ENCODE measurements at places on chromosomes 1 and 21.

GRCh38 chr21:44697811-44698734 is 1.1 kb downstream of the KRTAP10-12 start:
- DNase-seq, result no peak

- DNase-seq, result no peak
Observed at GRCh38 chr1:94622757-94623156, 81.2 kb upstream of the F3 start.

DNA sequence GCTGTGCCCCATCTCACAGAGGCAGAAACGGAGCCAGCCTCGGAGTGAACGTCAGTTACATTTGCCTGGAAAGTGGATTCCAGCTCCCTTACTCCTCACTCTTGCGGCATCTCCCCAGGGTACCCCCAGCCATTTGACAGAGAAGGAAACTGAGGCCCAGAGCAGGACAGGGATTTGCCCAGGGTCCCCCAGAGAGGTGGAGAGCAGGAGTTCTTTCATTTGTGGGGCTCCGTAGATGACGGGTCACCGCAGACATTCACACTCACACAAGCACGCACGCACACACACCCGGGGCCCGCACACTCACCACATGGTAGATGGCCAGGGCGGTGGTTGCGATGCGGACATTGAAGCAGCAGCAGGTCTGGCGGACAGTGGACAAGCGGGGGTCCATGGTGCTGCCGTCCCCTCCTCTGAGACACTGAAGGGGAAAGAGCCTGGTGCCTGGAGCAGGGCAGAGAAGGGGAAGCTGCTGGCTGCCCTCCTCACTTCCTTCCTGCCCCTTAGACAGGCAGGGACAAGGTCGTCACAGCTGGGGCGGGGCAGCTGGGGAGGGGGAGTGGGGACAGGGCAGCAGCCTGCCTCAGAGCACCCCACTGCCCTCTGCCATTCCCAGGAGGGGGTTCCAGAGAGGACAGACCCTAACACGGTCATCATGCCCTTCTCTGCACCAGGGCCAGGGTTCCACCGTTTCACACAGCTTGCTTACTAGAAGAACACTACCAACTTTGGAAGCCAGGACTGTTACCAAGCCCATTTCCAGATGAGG is at the start of gene LAPTM5:
Gene LAPTM5, minus strand, starts transcription at position 423 of the 769 bp plus-strand sequence. Its CDS starts 29 bp downstream, at position 394.
- DNase-seq, result no peak

DNA sequence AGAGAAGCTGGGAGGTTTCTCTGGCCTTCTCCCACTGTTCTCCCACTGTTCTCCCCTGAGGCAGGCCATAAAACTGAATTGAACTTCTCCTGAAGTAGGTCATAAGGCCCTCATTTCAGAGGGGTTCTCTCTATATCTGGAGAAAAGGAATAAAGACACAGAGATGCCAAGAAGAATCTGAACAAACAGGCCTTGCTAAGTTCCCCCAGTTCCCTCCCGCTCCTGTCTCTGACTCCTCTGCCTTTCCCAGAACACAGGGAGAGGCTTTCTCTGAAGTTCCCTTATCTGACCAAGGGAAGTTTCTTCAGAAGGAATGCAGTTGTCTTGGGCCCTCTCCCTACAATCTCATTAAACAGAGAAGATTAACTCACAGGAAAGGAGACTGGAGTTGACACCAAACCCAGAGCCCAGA is 83.4 kb downstream of the SLC16A1 start:
- no peak for DNase-seq

DNA sequence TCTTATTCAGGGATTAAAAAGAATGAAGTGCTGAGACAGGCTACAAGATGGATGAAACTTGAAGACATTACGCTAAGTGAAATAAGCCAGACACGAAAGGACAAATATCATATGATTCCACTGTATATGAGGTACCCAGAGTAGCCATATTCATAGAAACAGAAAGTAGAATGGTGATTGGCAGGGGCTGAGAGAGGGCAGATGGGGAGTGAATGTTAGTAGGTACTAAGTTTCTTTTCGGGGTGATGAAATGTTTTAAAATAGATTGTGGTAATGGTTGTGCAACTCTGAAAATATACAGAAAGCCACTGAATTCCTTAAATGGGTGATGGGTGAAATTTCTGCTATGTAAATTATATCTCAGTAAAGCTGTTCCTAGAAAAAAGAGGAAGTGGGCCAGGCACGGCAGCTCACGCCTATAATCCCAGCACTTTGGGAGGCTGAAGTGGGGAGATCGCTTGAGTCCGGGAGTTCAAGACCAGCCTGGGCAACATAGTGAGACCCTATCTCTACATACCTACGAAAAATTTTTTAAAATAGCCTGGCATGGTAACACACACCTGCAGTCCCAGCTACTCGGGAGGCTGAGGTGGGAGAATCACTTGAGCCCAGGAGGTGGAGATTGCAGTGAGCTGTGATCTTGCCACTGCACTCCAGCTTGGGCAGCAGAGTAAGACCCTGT is 15.9 kb downstream of the SLC27A3 start:
- no peak for DNase-seq

DNA sequence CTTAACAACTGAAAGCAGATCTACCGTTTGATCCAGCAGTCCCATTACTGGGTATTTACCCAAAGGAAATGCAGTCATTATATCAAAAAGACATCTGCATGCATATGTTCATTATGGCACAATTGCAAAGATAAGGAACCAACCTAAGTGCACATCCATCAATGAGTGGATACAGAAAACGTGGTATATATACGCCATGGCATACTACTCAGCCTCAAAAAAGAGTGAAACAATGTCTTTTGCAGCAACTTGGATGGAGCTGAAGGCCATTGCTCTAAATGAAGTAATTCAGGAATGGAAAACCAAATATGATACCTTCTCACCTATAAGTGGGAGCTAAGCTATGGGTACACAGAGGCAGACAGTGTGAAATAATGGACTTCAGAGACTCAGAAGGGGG is 169.3 kb downstream of the ZBTB18 start:
- DNase-seq, result no peak

DNA sequence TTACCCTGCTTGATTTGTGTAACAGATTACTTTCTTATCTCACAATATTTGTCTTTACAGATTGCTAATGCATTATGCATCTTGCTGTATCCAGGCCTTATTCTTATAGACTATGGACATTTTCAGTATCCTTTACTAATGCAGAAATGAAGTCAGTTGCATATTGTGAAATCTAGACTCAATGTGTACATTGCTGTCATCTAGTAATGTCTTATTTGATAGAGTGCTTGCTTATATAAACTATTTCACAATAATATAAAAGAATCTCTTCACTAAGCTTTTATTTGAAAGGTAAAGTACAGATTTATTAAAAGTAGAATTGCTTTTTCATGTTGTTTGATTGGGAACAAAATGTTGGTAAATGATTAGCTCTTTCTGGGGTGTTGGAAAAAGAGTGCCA is 39.6 kb downstream of the ALG6 start:
- no peak for DNase-seq

Measured in NCI-H2081 (cell line).